CD4-positive, alpha-beta T cell treated with Interleukin-6 for 4 hours (primary cell): ENCODE measurements at places on chromosomes 12 and 14.
A peak's percentile ranks its signal among the peaks of the same experiment; 100 is the strongest.

GRCh38 chr12:15520844-15521243, 198.5 kb downstream of the PTPRO start:
- no peak for DNase-seq

DNA sequence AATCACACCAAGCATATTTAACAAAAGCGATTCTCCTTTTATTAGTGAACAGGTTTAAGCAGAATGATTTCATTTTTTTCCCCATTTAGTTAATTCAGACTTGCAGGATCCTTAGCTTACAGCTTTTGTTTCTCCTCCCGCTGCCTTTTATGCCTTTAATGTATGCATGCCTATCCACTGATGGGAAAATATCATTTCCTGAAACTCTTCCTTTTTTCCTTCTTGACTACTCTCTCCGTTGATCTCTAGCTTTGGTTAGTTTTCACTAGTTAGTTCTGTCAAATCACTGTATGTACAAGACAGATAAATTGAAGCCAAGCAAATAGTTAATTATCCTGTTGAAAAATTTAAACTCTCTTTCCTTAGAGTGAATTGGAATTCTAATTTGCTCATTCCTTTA, 26.3 kb downstream of the NKX2-1 start:
- DNase-seq: no peak

- DNase-seq: no peak
These were observed 6.9 kb downstream of the ANKRD13A start for GRCh38 chr12:110006115-110006514.

GRCh38 chr12:44653861-44654527, 222.1 kb downstream of the NELL2 start:
- no peak for DNase-seq

- DNase-seq: no peak
These were observed 10.2 kb downstream of the EP400 start for GRCh38 chr12:131959641-131960589.

- no peak for DNase-seq
These were observed 47.7 kb downstream of the PPHLN1 start for GRCh38 chr12:42373669-42374068.

DNA sequence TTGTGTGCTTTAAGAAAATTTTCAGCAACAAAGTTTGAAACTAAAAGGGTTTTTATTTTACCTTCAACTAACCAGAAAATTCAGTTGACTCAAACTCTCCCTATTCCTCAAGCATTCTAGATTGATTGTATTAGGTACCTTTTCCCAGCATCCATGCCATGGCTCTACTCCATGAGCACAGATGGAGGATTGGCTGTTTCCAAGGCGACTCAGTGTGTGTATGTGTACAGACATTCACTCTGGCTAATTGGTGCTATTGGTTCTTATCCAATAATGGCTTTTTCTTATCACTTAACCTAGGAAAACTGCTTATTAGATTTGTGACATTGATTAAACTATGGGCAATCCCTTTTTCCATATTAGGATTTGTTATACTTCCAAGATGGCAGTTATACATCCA, 202.6 kb downstream of the ANO6 start:
- DNase-seq: no peak

DNA sequence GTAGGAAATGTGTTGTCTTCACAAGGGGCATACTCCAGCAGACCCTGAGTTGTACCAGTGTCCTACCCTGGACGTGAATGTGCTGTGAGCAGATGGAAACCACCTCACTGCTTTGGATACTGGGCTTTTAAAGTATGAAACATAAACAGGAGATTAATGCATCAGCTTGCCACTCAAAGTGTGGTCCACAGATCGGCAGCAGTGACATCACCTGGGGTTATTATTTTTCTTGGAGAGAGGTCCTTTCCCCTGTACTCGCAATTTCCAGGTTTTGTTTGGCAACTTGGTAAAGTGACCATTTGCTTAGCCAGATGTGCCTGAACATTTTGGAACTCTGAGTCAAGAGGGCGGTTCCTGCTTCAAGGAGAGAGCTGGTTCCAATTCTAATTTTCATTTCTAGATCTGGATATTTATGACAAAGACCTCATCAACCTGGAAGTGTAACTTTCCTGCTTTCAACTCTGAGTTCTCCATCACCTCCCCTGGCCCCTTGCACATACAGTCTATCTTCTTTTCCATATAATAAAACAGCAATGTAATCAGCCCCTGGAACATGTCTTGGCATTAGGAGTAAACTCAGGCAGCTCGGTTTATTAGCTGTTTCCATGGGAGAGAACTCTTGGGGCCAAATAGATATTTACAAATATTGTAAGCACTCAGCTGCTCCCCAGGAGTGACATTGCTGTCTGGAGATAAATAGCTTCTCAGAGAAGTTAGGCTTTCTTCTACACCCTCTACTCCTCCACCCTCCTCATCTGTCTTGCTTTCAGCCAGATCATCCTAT, 237.0 kb upstream of the TBX3 start:
- no peak for DNase-seq

DNA sequence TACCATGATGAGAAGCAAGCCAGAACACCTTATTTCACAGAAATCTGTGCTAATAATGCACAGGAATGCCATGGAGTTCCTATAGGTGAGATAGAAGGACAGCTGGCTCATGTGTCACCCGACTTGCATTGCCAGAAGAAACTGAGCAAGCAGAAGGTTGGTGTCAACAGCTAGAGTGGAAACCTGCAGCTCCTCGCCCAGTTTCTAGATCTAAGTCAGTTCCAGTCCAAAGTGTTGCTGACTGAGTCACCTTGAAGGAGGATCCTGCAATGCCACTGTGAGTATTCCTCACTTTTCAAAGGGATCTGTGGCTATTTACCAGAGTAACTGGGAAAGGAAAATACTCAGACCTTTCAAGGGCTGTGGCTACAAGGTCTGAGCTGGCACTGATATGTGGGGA, 17.1 kb downstream of the CDKL1 start:
- no peak for DNase-seq

- no peak for DNase-seq
These were observed 37.1 kb downstream of the NID2 start for GRCh38 chr14:52031781-52032180.

DNA sequence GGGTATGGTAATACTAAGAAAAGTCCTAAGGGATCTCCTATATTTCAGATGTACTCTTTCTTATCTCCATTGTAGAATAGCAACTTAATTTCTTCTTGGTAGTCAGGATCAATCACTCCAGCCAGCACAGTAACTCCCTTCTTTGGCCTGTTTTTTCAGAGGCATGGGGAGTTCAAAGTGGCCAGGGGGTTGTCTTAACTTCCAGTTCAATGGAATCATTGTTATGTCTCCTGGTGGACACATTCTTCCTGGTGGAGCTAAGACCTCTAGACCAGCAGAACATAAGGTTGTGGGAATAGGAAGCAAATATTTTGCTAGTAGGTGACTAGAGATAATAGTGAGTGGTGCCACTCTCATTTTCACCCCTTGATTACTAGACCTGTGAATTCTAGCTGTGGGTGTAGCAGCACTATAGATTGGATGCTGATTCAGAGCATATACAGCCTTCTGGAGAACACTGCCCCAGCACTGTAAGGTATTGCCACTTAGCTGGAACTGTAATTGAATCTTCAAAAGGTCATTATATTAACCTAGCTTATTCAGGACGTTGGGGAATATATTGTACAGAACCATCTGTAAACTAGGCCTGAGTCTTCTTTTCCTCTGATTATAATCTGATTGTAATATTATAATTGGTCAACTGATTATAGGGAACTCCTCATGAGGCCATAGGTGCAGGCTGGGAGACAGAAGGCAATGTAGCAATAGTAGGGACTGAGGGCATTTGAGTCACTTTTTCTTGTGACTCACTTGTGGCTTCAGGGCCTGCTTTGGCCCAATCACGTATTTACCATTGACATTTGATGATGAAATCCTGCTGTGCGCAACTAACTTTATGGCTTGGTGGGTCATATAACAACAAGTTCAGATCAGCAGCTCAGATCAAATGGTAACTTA, 60.2 kb upstream of the ATP2B1 start:
- DNase-seq: peak; percentile 22

- DNase-seq: peak; percentile 36
These were observed 32.4 kb downstream of the AK7 start for GRCh38 chr14:96424109-96424989.

DNA sequence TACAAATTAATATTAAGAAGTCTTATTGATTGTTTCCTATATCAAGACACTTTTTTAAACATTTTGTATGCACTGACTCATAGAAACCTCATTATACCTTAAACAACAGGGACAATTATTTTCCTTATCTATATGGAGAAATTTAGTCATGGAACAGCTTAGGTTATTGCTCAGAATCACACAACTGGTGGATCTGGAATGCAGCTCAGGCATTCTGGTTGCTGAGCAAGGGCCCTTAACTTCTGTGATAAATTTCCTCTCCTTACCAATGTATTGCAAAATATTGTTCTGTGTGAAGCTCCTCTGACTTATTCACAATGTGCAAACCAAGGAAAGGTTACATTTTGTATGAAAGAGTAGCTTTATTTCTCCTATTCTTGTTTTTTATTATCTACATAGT, 817.8 kb downstream of the LRFN5 start:
- DNase-seq: no peak

GRCh38 chr12:102016472-102016871, 45.3 kb downstream of the WASHC3 start:
- DNase-seq: no peak

- no peak for DNase-seq
These were observed at the start of gene KRT72 for GRCh38 chr12:52600941-52601481. Gene KRT72, minus strand, starts transcription at chr12:52601463. Its CDS starts 11 bp downstream, at chr12:52601452.

DNA sequence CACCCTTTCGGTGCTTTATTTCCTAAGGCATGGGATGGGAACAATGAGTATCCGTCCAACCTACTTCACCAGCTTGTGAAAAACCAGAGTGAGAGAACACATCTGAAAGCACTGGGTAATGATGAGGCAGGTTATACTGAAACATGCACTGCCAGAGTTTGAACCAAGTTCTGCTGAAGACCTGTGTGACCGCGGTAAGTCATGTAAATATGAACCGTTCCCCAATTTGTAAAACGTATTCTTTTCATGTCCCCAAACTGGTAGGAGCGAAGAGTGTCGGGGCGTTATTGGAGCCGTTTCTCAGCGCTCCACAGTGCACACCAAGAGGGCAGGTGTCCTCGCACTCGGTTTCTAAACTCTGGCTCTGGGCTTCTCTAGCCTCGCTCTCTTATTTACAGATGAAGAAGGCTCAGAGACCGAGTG, 788 bp upstream of the NGDN start:
- DNase-seq: no peak

DNA sequence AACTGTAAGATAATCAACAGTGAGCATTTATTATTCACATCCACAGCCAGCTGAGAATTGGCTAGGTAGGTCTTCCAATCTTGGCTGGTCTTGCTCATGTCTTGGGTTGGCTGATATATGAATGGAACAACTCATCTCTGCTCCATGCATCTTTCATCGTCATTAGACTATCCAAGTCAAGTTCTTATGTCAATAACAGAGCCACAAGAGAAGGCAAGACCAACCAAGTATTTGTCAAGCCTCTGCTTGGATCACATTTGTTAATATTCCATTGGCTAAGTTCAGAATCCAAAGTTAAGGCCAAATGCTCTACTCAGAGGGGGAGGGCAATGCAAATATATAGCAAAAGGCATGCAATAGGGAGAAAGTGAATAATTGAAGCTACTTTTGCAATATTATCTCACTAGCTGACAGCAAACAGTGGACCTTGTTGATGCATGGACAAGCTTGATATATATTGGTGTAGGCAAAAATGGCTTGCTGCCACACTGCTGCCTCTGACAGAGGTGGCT, 53.1 kb downstream of the WASHC3 start:
- DNase-seq: no peak

GRCh38 chr14:32720927-32721326, 217.8 kb upstream of the NPAS3 start:
- no peak for DNase-seq

DNA sequence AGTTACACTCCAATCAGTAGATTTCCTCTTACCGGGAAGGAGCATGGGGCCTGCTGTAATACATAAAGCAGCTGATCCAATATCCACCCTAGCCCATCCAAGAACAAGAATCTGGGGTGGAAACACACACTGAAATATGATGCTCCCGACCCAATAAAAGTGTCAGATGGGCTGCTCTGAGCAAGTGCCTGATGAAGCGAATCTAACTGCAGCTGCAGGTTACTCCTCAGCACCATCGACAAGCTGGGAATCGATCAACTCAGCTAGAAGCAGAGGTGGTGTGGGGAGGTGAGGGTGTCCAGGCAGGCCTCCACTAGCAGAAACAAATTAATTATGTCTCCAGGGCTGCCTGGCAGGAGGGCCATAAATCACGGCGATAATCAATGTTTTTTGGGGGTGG, 64.0 kb upstream of the WSCD2 start:
- DNase-seq: no peak

DNA sequence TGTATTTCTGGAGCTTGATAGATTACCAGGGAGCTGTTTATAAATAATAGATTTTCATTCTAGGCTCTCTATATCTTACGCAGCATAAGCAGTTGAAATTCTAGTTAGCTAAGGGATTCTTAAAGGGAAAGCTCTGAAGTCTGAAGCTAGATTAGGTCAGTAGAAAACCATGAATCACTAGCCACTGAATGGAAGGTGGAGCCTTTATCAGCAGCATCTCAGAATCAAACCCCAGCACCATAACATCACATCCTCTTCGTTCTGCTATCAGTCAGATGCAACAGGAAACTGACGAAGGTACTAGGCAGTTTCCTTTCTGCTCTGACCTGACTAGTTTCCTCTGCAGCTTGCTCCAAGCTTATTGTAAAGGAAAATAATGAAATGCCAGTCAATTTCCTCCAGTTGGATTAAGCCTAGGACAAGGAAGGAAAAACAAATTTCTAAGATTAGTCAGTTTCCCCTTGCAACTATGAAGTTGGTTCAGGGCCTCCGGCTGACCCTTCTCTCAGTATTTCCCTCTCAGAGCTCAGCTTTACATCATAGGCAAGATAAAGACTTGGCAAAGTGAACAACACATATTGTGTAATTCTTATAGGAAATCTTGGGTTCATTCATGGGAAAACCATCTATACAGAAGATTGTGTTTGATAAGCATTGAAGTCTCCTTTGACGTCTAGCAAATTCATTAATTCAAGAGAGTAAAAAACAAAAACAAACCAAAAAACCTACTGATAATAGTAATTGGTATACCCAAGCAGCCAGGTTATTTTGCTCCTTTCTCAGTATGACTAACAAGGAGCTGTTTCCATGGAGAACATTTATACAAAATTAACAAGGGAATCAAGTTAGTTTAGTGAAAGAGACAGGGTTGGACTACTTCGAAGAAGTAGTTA, 43.4 kb upstream of the CFAP54 start:
- DNase-seq: peak; percentile 60
